ENCODE measurements at places on chromosomes 3 and 15.

DNA sequence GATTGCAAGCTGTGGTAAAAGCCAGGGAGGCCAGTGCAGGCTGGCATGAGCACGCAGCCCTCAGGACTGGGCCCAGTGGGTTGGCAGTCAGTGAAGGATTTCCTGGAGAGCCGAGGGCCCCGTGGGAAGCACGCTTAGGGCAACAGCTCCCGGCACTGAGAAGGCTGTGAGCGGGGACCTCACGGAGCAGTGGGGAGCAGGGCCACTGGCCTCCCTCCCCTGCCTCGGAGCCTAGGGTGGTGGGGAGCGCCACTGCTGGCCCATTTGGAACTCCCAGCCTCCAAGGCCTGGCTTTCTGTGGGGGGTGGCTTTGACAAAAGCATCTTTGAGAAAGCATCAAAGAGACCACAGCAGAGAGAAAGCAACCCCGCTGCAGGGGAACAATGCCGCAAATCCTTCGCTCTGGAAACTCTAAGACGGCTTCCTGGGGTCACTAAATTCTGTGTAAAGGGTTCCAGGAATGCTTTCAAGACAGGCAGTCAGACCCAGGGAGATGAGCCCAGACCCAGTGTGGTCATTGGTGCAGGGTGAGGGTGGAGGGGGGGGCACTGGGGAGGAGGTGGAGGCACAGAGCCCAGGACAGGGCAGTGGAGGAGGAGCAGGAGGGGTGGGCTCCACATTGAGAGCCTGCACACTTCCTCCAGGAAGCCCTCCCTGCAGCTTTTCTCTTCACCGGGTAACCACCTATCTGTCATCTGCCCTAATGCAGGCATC is 9.5 kb upstream of the APBA2 start:
- no peak for DNase-seq

GRCh38 chr15:79897380-79897678 is 515 bp upstream of the MTHFS start:
- no peak for DNase-seq

DNA sequence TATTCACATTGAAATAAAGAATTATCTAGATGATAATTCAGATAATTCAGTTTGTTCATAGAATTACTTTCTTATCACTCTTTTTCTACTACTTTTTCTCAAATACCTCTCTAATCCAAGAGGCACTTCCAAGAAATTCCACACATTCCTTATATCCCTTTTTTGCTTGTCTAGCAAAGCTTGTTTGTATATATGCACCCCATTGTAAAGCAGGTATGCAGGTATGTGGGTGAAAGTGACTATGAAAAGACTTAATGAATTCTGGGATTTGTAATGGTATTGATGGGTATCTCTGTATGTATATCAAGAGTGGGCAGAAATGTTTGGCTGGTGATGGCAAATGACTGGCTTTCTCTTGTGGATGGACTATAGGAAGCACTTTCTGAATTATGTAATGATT is 94.1 kb upstream of the FGF7 start:
- no peak for DNase-seq

DNA sequence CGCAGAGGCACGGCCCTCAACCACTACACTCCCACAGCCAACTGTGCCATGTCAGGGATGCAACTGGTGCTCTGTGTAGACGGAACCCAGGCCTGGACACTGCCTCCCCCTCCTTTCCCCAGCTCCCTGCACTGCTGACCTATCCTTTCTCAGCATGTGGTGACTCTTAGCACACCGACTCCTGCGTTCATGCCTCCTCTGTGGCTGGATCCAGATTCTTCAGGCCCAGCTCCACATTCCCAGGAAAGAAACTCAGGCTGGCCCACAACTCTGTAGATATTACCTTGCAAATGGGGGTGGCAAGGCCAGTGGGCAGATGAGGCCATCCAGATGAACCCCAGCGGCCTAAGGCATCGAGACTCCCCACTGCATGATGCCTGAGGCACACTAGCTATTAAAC is 272.7 kb downstream of the OCA2 start:
- DNase-seq, result no peak

- no peak for DNase-seq
These were observed 102.7 kb downstream of the SCAPER start for GRCh38 chr15:76802411-76802810.

DNA sequence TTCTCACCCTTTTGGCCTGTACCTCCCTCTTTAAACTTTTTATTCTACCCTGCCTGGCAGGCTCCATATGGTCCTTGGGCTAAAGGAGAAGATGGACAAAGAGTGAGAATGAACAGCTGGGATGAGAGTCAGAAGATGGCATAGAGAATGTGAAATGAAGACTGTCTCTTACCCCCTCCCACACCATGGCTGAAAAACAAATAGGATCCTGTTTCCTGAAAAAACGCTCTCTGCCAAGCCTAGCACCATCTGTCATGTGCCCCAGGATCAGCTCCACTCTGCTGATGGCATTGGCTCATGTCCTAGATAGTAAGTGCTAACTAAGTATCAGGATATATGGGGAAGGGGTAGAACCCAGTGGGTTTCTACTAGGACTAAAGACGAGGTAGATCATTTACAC is 238.6 kb downstream of the MEX3B start:
- no peak for DNase-seq

DNA sequence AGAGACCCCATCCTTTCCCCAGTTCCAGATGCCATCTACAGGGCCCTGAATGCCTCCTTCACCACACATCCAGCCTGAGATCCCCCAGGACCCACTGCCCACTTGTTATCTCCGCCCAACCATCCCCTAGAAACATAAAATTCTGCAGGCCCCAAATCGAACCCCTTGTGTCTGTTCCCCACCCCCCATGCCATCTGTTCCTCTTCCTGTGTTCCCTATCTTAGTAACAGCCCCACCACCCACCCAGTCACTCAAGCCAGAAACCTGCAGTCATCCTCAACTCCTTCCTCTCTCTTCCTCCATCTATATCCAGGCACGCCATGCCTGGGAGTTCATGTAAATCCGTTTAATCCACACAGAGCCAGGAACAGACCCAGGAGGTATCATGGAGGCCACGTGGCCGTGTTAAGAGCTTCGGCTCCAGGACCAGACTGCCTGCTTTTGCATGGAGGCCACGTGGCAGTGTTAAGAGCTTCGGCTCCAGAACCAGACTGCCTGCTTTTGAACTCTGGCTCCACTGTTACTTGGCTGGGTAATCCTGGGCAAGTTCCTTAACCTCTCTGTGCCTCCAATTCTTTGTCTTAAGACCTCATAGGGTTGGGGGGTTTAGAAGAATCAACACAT is 4.8 kb downstream of the CSRNP1 start:
- DNase-seq, result no peak

GRCh38 chr3:111936967-111937366 is 41.9 kb upstream of the ABHD10 start:
- DNase-seq, result no peak

DNA sequence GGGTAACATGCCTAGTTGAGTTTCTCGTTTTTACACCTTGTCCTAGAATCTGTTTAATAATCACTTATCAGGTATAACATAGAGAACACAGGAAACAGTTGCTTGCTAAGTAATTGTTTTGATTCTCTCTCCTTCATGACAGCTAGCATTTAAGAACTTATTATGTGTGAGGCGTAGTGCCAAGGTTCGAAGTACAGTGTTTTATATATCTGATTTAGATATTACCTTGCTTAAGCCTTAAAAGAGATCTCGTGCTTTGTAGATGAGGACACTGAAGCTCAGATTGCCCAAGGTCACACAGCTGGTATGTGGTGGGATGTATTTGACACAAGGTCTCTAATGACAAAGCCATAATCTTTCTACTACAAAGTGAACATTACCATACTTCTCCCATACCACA is 29.0 kb upstream of the IFT57 start:
- DNase-seq, result no peak

DNA sequence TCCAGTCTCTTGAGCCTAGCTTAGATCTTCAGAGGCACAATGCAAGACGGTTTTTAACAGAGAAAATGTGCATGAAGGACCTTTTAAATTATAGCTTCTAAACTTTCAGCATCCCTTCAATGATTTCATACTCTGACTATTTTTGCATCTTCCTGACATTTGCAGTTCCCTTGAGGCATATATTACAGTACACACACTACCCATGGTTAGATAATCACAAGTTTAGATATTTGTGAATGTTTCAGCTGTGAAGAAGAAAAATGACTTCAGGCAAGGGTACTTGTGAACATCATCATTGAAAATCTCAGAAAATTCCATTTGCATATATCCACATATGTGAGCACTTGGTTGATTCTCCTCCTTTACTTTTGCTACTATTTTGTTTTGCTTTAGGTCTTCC is 341.5 kb downstream of the ROBO2 start:
- no peak for DNase-seq

DNA sequence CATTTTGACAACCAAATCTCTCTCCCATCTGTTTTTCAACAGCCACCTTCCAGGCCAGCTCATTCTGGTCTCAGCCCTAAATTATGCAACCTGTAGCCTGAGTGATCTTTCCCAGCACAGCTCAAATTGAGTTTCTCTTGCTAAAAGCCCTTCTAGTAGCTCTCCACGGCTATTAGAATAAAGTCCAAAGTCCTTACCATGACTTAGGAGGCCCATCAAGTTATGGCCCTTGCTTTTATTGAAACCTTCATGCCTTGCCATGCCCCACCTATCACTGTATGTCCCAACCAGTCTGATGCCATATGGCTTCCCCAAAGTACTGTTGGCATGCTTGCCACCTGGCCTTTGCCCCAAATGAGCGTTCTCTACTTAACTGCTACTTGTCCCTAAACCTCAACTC is 303.5 kb upstream of the GADL1 start:
- DNase-seq, result no peak

DNA sequence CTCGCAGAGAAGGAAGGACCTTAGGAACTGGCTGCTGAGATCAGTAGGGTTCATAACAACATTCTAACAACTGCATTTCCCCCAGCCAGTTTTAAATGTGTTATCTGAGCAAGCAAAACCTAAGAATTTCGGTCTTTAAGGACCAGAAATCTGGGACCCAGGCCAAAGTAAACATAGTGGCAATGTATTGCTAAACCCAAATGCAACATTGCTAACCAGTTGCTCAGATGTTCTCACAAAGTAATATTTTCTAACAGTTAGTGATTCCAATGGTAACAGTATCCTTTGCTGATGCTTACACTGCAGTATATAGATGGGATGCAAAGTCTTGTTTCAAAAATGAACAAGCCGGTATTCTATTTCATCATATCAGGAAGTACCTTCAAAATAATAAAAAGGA is 254.3 kb downstream of the RYR3 start:
- no peak for DNase-seq

DNA sequence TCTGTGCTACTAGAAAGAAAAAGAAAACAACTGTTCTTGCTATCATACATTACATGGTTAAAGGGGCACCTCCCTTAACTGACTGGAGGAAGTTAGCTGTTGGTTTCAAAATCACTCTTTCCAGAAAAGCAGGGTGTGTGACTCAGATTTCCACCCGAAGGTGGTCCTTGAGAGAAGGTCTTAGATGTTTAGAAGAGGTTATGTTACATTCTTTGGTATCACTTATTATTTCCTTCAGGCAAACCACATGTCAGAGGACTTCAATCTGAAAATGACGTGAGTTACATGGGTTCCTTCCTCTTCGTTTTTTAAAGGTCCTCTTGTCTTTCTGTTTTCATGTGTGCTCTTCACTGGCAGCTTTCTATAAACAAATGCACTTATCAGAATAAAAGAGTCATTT is 307.9 kb upstream of the CBLB start:
- peak; percentile 33 for DNase-seq

- no peak for DNase-seq
These were observed 14.0 kb downstream of the ETV5 start for GRCh38 chr3:186094696-186095425.

DNA sequence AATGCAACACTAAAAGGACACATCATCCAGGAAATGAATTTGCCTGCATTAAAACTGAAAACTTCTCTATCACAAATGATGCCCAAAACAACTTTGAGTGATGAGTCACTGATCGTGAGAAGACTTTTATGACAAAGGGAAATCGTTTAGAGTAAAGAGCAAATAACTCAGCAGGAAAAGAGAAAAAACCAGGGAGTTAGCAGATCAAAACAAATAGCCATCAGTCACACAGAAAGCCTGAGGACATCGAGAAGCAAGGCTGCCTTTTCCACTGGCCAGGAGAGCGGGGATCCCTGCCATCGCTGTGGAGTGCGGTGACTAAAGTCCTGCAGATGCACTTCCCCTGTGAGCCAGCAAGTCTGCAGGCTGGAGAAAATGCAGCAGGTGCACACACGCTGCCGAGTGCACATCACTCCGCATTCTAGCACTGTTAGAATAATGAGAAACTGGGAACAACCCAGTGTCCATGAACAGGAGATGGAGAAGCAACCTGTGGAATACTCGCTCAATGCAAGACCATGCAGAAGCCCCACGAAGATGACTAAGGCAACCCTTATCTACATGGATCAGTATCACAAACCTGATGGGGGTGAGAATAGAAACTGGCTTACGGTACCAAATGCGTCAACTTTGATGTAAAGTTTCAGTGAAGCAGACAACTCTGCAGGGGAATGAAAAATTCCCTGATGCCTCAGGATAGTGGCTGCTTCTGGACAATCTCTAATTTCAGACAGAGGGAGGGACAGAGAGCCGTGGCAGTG is 86.4 kb downstream of the NSMCE3 start:
- no peak for DNase-seq

DNA sequence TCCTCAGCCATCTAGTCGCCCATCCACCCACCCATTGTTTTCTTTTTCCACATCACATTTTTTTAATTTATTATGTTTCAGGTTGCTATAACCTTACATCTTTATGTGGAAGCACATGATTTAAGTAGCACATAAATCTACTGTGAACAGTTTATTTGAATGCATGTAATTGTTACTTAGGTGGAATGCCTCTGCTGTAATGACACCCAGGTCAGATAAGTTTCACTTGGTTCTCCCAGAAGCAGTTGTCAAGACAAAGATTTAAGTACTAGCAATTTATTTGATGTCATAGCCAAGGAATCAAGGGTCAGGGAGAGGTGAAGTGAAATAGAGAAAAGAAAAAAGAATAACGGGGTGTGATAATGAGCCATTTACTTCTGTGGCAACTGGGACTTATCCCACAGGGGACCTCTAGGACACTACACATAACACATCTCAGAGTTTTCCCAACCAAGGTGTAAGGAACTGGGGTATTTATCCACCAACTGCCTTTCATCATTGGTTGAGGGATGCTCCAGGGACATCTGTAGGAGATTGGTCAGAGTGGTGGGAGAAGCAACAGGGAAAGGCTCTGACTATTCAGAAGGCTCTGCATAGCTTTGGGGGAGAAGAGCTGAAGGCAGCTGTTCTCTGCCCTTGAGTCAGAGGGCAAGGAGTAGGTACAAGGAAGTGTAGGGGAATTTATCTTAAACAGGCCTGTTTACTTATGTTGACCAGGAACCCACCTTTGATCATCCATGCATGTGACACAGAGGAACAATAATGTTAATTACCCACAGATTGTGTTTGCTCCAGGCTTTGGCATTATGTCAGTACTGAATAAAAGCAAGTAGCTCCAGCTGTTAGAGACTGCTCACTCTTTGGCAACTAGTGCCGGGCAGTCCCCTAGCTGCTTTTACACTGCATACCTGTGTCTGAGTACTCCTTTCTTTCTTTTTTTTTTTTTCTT is 94.8 kb downstream of the CD200R1L start:
- DNase-seq, result no peak

GRCh38 chr15:71496336-71496955 is 313.9 kb upstream of the NR2E3 start:
- no peak for DNase-seq

Measured in stimulated activated CD4-positive, alpha-beta T cell treated with anti-CD3 and anti-CD28 coated beads, TNF-alpha, amount 100 ng/mL, for 1 hour (primary cell).